ENCODE measurements at places on chromosomes 1 and 21. TPM values are rescaled to one million over a fixed set of nuclear protein-coding genes. Genes with fewer than 3 reads are reported as not detected.

Gene FBXO42
- polyA plus RNA-seq: 21.1 TPM

DNA sequence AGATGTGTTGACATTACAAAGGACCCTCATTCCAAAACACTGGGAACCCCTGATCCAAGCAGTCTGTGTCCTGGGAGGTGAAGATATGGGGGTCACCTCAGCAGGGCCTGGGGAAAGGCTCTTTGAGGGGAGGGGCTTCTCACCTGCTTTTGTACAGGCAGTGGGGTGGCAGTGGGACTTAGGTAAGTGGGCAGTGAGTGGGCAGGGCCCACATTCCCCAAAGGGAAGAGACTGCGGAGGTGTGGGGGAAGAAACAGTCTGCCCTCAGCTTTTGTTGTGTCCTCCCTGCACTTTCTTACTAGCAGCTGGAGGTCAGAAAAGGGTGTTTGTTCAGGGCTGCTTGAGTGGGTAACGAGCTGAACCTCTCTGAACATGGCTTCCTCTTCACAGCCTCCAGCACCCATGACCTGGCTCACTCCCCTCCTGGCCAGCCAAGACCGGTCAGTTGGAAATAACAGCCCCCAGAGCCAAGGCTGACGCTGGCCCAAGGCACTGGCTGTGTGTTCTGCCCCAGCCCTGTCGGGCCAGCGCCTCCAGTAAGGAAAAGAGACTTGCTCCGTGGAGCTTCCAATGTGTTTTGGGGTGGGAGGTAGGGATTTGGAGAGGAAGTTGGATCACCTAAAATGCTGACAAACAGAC is 173.5 kb downstream of the PSMG1 start:
- DNase-seq: no peak

DNA sequence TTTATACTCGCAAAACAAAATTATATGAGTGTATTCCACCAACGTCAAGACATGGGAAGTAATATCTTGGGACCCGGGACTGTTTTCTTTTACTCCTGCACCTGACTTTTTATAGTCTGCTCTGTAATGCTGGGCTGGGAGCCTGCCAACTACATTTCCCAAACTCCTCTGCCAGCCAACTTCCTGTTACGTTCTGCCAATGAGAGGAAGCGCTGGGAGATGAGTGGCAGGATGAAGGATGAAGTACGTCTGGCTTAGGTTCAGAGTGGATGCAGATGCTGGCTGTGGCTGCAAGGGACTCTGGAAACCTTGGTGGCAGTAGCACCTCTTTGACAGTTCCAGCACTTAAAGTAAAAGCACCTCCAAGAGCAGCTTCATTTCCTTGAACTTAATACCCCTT is 59.6 kb downstream of the USP24 start:
- DNase-seq: no peak

- no peak for DNase-seq
Observed at GRCh38 chr1:22078133-22078532, 25.6 kb downstream of the CDC42 start.

DNA sequence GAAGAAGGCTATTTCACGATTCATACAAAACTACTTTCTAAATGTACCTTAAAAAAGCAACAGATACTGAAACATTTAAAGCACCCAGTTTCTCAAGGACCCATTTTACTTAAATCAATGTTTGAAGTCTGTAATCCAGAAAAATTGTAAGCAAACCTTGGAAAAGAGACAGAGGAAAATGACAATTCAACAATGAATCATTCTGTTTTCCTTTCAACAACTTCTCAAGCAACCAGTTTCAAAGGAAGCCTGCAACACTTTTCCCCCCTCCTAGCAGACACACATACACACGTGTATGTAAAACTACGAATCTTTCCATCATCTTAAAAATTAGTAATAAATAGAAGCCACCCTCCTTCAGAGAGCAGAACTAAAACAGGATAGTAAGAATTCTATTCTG is 1.2 kb downstream of the RERE start:
- DNase-seq: no peak

DNA sequence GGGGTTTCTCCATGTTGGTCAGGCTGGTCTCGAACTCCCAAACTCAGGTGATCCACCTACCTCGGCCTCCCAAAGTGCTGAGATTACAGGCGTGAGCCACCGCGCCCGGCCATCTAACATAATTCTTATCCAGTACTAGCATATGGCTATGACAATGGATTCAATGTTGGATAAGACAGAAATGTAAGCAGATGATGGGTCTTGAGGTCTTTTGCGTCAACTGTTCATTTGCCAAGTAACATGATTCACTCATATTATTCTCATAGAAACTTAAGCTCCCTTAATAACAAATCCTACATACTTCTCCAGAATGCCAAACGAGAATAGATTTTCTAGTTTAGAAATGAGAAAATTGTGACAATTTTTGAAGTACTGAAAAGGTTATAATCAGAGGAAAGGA is 170.3 kb downstream of the RGS7 start:
- no peak for DNase-seq

- DNase-seq: no peak
Observed at GRCh38 chr1:155003766-155004351, 1.3 kb downstream of the ZBTB7B start.

DNA sequence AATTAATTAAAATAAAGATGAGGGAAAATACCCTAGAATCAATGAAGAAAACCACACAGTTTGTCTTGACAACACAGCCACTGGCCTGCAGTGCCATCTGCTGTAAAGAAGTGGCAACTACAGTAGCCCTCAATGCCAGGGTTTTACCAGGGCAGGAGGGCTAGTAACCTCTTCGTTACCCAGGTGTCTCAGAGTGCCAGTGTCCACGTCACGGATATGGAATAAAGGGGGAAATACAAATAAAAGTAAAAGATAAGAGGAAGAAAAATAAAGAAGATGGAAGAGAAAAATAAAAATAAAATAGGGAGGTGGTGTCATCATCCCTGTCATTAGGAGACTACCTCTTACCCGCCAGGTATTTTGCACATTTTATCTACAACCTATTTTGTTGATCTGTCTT is 14.2 kb upstream of the SLC44A3 start:
- DNase-seq: no peak

DNA sequence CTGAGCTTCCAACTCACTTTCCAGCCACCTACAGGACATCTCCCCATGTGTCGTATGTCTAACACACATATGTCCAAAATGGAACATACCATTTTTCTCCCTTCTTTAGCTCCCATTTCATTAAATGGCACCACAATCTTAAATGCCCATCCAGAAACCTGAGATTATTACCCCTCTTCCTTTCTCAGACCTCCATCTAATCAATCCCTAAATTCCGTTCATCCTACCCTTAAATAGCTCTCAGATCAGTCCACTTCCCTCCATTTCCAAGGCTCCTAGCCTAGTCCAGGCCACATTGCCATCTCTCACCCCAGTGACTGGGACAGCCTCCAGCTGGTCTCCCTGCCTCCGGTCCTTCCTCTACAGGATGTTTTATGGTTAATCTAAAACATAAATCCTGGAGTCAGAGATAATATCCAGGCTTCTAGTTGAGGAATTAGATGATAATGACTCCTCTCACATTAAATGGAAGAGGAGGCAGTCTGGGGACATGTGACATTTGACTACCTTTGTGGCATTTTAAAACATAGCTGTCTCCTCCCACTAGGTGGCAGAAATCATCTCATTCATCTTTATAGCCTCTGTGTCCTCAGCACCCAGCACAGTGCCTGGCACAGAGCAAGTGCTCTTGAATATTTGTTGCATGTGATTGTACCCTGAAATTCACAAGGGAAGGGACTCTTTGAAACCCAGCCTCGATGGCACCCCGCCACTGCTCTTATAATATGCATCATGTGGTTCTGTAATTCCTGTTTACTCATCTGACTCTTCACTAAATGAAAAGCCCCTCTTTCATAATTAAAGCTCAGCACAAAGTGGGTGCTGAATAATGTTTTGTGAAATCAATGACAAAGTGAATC is 102.3 kb downstream of the TMEM53 start:
- no peak for DNase-seq

Gene RSPO1
- polyA plus RNA-seq: 5.6 TPM

Gene OR2L3
- not detected for polyA plus RNA-seq

DNA sequence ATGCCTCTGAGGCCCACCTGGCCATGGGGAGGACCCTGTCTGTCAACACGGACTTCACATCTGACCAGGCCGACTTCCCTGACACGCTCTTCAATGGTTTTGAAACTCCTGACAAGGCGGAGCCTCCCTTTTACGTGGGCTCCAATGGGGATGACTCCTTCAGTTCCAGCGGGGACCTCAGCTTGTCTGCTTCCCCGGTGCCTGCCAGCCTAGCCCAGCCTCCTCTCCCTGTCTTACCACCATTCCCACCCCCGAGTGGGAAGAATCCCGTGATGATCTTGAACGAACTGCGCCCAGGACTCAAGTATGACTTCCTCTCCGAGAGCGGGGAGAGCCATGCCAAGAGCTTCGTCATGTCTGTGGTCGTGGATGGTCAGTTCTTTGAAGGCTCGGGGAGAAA is 101.8 kb downstream of the ADARB1 start:
- DNase-seq: no peak

- DNase-seq: no peak
Observed at GRCh38 chr1:203035111-203036000, 9.1 kb downstream of the PPFIA4 start.

Gene LEFTY1
- polyA plus RNA-seq: 5.1 TPM

Gene AADACL3
- not detected for polyA plus RNA-seq

Gene TOR1AIP2
- polyA plus RNA-seq: 32.3 TPM

All from right renal pelvis (tissue), 4 donors.